ENCODE measurements at places on chromosomes 1 and 21. TPM values are rescaled to one million over a fixed set of nuclear protein-coding genes. Genes with fewer than 3 reads are reported as not detected.

Gene ITLN2
- 30.3 TPM for total RNA-seq

GRCh38 chr1:201942129-201942495 lies 4.2 kb downstream of the LMOD1 start:
- DNase-seq = no peak

GRCh38 chr1:24379733-24380315 lies 33.8 kb downstream of the STPG1 start:
- DNase-seq = no peak

Gene ZNF436
- total RNA-seq = 19.9 TPM

GRCh38 chr1:224539971-224540370 lies 76.1 kb upstream of the CNIH3 start:
- no peak for DNase-seq

Gene ZNF593OS
- total RNA-seq = not detected
